ENCODE measurements at places on chromosomes 12 and 14.

GRCh38 chr12:54304187-54304810 lies 3.5 kb upstream of the NFE2 start:
- peak; percentile 66 for DNase-seq

DNA sequence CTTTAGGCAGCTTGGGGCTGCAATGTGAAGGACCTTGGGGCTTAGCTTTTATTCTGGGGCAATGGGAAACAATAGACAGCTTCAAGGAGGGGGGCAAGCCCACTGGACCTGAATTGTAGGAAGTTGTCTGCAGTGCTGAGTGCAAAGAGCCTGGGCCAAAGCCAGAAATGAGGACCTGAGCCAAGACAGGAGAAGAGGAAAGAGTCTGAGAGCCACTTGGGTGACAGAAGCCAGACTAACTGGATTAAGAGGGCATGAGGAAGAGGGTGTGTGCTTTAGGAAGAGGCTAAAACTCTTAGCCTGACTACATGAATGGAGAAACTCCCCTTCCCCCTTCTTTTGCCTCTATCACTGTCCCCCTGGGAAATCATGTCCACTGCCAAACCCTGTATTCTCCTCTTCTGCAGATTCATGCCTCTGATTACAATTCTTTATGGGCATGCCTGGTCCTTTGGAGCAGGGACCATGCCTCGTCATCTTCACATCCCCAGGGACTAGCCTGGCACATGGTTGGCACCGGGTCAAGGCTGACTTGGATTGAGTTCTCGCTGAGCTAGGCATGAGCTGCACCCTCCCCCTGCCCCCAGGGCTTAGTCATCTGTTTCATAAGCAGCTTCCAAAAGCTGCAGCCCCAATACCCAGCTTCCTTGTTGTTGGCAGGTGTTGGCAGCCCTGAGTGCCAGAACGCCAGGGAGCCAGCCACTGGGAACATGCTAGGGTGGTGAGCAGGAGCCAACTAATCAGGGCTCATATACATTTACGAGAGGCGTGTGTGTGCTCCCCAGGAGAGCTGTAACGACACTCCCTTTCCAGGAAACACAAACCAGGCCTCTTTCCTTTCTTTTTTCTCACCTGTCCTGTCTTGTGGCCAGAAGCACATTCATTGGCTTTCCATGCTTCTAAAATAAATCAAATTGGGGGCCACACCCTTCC lies 27.7 kb upstream of the JDP2 start:
- no peak for DNase-seq

DNA sequence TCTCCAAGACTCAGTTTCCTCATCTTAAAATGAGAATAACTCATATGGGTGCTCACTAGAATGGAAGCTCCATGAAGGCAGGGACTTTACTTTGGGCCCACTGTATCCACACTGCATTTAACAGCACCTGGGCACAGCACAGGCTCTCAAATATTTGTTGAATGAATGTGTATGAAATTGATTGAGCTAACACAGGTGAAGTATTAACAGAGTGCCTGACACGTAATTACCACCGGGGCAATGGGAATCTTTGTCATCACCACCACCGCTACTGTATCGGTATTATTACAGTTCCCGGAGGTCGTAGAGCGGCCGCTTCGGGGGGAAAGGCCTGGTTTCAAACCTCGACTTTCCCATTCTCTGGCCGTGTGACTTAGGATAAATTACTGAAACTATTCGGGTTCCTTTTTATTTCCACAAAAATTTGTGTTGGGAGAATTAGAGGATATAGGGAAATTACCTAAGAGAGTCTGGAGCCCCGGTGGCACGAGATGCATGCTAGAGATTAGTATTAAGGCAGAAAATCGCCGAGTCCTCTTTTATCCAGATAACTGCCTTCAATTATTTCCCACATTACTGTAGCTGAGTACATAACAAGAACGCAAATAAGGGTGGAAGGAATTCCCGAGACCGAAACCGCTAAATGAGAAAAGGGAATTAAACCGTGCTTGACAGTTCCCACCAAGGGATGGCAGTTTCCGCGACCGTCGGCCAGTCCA lies 1.0 kb upstream of the RIC8B start:
- no peak for DNase-seq

DNA sequence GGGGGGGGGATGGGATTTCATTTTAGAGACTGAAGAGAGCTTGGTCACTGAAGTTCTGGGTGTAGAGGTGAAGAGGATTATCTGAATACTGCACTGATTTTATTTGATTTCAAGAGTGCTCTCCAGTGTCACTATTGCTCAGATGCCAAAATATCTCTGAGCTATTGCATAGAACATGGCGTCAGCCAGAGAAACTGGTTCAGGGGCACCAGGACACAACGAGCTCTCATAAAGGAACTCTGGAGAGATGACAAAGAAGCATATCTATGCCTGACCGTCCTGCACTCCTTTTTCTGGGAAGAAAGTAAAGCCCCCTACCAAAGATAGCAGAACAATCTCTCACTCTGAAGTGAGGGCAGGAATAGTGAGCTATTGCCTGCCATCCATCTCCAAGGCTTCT lies 2.0 kb downstream of the SLC7A8 start:
- DNase-seq, result no peak

DNA sequence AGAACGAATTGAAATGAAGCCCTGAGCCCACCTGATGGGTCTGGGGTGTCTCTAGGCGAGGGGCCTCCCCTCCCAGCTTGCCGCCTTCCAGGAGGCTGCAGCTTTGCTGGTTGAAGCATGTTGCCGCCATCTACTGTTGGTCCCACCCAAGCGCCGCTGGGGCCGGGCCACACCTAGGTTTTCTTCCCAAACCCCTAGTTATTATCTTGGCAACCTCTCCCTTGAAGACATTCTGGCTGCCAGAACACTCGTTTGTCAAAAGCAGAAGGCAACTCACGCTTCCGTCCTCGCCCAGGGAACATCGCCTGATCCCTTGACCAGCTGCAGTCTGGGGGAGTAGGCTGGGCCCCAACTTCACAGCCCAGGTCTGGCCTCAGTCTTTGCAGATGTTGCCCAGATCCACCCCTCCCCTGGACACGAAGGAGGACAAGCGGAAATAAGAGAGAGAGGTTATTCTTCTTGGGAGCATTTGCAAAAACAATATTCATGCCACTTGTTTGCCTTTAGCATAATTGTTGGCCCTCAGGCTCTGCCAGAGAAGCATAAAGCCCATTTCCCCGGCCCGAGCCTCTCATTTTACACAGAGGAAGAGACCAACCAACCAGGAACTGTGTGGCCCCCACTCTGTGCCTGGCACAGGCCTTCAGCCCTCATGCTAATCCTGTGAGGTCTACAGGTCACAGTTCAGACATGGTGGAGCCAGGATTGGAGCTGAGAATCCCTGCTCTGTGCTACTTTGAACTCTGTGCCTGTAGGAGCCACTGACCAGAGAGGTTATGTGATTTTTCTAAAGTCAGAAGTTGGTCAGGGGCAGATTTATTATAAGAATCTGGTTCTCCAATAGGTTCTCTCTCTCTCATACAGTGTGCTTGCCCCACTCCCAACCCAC lies 6.8 kb downstream of the EMP1 start:
- DNase-seq, result no peak

- DNase-seq, result no peak
These were observed 7.4 kb downstream of the TTC6 start for GRCh38 chr14:37602605-37603453.

DNA sequence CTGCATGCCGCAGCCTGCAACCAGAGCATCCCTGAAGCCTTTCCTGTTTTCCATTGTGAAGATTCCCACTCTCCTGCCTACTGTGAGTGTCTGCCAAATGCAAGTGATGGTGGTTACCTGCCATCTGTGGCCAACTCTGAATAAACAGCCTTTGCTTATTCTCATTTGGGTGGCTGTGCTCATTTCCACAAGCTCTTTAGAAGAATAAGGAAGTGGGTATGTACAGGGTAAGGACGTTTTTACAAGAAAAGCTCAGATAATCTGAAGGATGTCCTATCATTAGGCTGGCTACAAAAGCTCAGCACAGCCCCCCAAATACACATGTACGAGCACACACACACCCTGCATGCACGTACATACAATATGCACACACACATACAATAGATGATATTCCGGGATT lies 7.3 kb upstream of the RNASE1 start:
- no peak for DNase-seq

DNA sequence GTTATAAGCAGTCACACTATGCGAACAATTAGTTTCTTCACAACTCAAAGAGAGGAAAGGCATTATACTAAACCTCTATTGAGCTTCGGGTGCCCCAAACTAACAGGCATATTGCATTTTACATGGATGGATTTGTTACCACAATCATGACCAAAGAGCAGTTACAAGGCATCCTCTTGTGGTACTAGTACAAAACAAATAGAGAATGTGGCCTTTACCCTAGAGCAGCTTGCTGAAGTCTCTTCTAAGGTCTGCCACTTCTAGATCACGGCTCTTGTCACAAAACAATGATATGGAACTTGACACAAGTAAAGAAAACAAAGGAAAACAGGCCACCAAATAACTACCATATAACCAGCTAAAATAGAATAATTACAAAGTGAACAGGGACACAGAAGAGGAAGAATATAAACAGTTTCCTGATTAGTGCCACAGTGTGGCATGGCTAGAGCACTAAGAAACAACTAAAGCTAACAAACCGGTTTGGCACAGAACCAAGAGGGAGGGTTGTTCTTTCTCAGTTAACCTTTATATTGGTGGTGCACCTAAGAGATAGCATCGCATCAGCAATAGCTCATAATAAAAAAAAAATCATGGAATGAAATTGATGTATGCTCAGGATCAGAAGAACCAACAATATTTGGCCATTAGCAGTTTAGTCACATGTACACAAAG lies 209.7 kb upstream of the ATP2B1 start:
- DNase-seq, result no peak

DNA sequence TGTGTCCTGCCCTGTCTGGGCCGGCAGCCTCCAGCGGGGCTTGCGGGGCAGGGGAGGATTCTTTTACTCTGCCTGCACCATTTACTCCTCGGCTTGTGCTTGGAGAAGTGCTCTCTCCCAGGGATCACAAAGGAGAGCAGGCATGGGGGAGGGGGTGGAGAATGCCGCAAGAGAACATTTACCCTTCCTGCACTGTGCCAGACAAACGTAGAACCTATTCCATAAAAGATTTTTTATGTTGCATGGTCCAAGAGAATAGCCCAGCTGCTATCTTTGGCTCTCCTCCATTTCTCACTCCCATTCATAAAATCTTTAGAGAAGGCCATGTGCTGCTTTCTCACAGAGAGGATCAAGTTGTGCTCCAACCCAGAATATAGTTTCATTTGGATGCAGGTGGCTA lies 159.4 kb downstream of the SPTSSA start:
- DNase-seq, result no peak

- DNase-seq, result peak; percentile 60
These were observed 20.9 kb upstream of the BLTP3B start for GRCh38 chr12:100163416-100164152.

DNA sequence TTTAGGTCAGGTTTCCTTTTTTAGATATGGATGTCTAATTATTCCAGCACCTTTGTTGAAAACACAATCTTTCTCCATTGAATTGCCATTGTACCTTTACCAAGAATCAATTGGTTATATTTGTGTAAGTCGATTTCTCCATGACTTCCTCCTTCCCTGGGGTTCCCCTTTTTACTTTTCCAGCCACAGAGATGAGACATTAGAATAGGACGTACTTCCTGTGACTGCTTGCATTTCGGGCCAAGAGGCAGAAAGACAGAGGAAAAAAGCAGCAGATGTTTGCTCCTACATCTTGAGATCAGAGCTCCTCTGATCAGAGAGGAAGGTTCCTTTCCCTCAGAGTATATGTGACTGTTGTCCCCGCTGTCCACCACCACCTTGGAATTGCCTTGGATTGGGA lies 453.7 kb upstream of the RGS6 start:
- DNase-seq, result no peak

- no peak for DNase-seq
These were observed 8.2 kb upstream of the PPP2R5E start for GRCh38 chr14:63551332-63551731.

DNA sequence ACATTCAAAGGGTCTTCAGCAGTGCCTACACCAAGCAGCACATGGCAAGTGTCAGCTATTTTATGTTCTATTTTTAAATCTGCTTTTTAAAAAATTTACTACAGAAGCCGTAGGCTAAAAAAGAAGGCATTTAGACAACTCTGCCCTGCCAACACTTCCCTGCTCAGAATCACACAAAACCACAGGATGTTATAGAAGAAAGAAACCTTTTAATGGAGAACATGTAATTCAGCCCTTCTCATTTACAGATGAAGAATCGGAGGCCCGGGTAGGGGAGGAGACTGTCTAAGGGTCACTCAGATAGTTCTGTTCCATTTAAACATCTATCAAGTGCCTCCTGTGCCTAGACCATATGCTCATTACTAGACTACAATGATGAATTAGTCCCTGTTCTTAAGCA lies 171.8 kb upstream of the NTF3 start:
- DNase-seq, result no peak

DNA sequence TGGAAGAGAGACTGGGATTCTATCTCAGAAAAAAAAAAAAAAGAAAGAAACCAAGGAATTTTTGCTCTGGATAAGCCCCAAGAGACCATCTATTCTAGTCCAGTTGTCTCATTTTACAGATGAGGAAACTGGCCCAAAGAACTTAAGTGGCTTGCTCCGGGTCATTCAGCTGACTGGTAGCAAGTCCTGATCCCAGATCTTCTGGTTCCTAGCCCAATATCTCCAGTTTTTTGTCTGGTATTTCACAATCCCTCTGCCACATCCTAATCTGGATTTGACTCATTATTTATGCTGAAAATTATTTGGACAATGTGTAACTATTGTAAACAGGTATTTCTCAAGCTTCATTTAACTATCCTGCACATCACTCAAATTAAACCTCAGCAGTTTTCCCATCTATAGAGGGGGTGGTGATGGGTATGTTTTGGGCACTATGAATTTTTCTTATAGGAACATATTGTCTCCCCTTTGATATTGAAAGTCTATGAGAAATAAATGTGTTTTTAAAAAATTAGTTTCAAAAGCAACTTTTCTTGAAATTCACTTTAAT lies 43.4 kb downstream of the PPP2R5E start:
- no peak for DNase-seq

DNA sequence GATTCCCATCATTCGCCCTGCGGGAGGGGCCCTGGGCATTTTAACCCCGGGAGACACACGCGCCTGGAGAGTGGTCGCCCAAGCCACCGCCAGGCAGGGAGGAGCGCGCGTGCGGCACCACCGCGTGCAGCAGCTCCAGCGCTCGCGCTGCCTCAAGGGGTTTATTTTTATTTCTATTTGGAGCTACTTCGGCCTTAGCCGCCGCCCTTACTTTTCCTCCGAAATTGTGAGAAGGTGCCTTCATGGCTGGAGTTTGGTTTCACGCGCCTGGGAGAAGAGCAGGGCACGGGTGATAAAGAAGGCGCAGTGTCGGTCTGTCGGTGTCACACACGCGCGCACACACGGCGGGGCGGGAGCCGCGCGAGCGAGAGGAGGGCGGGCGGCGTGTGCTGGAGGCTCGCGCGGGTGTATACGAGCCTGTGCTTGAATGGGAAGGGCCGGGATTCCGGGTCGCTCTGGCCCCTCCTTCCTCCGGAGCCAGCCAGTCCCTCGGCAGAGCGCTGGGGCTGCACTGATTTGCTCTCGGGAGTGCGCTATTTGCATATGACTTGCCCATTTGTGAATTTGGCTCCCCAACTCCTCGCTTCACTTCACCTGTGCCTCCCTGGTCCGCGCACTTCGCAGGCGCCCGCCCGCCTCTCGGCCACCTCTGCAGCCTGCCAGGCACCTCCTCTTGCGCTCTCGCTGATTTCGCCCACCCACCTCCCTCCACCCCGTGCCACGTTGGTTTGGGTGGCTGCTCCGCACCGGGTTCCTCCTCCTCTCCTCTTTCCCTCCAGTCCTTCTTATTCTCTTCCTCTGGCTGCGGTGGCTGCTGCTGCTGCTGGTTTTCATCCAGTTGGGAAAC lies 932.3 kb downstream of the DIO2 start:
- DNase-seq, result no peak

GRCh38 chr12:105025890-105026289 lies 39.8 kb downstream of the NOPCHAP1 start:
- DNase-seq, result no peak

- DNase-seq, result no peak
These were observed 15.0 kb downstream of the PAH start for GRCh38 chr12:102902093-102902492.

All from immature natural killer cell (primary cell).